ENCODE measurements at places on chromosomes 12 and 14.

DNA sequence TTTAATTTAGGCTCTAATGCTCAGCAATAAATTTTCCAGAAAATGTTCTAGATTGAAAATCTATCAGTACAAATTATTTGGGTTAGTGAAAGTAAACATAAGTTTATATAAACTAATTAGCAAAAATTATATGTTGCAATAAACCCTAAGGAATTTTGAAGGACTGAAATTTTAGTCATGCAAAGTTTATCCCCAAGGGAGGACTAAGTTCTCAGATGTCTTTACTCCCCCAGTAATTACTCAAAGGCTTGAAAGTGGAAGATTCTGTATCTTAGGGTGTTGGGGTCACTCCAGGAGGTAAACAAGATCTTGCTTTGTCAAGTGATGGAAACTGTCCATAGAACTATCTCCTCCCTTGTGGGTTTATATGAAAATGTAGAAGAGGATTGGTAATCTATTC is 183.7 kb downstream of the AKAP6 start:
- DNase-seq = no peak

- no peak for DNase-seq
These were observed 14.4 kb upstream of the VRTN start for GRCh38 chr14:74333909-74334308.

DNA sequence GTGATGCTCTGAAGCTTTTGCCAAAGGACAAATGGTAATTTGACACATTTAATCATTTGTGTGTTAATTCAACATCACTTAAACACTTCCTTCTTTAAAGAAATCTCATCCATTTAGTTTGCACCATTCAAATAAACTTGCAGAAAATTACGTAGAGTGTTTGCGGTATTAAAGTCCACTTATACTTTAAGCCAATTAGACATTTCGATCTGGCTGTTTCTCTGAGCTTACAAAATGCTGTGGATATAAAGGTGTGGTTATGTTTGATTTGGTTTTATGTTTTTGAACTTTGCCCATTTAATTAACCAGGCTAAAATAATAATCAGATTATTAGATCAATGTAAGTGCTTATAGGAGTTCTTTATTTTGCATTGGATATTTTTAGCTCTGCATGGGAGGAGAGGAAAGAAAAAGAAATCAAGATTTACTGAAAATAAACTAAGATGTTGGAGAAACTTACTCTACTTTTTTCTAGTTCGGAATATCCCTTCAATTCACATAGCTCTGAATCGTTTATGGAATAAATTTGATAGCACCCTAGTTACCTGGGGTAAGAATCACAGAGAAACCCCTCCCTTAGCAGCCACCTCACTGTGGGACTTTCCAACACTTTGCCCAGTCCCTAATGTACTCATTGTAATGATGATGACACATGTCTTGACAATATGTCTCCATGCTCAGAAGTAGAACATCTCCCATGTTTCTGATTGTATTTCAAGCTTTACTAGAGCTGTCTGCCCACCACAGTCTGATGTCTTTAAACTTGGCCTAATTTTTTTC is 268.0 kb downstream of the BTG1 start:
- DNase-seq = no peak

DNA sequence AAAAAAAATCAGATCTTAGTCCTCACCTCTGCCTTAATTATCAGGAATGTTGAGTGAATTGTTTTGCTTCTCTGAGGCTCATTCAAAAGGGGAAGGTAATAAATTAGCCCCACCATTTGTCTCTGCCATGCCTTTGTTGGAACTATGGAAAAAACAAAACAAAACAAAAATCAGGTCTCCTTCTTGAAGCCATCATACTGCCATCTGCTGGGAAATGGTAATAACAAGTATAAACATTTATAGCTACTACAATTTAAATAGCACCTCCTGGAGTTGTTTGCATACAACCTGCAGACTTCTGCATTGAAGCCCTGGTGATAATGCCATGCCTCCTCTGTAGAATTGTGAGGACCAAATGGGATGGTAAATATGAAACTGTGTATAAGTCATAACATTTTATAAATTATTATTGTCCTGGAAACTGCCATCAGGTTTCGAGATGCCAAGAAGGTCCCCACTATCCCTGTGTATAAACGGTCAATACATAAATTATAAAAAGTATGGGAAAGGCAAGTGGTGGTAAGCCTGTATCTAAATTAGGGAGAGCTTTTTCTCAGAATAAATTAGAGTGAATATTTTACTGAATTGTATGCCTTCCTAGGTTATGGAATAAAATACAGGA is 87.2 kb upstream of the FGD4 start:
- no peak for DNase-seq

DNA sequence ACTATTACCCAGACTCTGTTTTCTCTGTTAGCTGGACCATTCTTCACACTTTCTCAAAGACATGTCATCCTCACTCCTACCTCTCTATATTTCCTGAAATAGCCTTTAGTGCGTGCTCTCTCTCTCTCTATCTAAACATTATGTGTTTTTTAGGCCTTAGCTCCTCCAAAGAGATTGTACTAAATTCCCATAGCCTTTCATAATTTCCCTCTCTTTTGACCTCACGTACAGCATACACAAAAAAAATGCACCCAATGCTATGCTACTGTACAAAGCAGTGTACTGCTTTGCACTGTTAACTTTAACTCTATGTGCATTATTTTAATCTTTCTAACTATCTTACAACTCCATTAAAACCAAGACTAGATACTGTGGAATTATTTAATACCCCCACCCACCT is 288.4 kb downstream of the DAD1 start:
- no peak for DNase-seq

DNA sequence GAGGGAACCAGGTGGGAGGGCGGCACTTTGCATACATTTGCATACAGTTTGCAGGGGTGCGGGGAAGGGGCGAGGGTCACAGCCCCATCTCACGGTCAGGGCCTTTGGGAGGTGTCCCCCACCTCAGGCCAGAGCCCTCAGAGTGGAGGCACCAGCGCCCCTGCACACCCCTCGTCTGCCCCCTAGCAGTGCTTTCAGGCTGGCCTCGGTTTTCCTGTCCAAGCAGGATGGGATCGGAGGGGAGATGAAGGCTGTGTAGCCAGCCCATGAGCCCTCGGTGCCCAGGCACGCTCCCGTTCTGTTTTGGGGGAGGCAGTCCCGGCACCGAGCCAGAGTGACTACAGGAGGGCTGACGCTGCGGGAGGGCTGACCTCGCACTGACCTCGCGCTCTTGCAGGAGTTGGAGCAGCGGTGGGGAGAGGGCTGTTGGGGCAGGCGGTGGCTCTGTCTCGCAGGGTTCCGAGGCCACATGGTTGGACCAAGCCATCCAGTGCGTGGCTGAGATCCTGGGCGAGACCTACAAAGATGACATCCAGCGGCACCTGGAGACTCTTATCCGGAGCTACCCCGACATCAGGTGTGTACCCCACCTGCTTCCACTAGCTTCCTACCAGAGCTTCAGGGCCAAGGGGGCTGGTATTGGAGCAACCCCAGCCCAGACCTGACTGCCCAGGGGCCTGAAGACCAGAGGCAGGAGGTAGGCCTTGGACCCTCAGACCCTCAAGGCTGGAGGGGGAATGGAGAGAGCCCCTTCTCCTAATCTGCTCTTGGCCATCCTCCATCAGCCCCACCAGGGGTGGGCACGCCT is 13.6 kb downstream of the EXOC3L4 start:
- DNase-seq = no peak

DNA sequence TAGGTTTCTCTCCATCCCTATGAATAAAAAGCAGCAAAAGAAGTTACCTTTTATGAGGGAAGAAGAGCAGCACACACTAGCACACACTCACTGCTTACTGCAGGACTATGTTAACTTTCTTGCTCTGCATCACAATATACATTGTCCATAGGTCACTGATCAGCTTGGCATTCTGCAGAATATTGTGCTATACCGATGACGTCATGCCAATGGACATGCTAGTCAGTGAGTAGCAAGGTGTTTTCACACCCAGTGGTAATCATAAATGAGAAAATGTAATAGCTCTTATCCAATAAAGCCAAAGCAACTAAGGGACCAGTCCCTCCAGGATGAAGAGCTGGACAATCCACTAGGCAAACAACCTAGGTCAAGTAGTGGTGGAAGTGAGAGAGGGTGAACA is 16.7 kb upstream of the ZDHHC17 start:
- DNase-seq = no peak

- no peak for DNase-seq
These were observed 158.8 kb downstream of the RPAP3 start for GRCh38 chr12:47547077-47547476.

DNA sequence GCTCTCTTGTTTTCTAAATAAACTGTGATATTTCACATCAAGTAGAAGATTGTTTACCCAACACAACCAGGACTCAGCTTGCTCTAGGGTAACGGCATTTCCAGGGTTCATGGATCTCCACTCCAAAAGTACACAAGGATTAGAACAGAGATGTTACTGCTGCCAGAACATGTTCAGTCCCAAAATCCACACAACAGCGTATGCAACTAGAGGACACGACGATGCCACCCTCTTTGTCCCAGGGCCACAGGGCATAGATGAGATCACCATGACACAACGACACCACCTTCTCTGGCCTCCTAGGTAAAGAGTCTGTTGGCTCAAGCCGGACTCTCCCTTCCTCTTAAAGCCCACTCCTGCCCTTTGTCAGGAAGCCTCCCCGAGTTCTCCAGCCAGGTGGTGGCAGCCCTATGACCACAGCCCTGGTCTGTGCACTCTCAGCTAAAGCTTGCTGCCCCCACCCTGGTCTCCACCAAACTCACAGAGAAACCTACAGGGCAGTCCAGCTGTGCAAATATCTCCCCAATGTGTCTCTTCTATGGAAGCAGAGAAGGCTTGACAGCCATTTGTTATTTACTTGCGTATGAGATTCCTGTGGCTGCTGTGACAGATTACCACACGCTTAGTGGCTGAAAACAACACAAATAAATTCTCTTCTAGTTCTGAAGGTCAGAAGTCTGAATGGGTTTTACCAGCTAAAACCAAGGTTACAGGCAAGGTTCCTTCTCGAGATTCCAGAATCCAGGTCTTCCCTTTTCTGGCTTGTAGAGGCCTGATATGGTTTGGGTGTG is 10.3 kb downstream of the CLMN start:
- DNase-seq = no peak

GRCh38 chr12:116558280-116559161 is 660 bp upstream of the MAP1LC3B2 start:
- no peak for DNase-seq

GRCh38 chr14:101737414-101738339 is 23.8 kb upstream of the PPP2R5C start:
- DNase-seq = no peak

DNA sequence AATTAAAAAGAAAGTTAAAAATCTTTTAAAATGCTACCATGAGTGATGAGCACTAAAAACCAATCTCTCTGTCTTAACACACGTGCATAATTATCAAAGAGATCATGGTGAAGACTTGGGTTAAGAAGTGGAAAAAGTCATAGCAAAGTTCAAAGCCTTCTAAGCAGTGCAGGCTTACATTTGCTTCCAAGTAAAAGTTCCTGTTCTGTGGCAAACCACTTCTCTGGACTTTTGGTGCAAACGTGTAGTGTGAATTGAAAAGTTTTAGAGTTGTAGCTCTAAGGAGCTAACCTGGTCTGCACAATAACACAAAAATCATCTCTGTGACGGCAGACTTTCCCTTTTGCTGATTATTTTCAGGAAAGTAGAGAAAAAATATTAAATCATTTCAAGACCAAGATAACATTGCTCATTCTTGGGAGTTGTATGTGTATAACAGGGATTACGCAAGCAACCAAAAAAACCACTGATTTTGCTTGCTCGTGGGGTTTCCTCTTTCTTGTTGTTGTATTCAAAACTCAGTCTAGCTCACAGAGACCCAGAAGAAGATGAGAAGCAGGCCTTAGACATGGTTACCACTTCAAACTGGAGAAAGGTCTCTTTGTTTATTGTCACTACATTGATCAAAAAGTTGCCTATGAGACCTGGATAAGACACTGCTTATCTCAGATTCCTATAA is 2.3 kb upstream of the GLIPR1 start:
- no peak for DNase-seq

- no peak for DNase-seq
These were observed 1036.5 kb upstream of the NOVA1 start for GRCh38 chr14:27634056-27634970.

DNA sequence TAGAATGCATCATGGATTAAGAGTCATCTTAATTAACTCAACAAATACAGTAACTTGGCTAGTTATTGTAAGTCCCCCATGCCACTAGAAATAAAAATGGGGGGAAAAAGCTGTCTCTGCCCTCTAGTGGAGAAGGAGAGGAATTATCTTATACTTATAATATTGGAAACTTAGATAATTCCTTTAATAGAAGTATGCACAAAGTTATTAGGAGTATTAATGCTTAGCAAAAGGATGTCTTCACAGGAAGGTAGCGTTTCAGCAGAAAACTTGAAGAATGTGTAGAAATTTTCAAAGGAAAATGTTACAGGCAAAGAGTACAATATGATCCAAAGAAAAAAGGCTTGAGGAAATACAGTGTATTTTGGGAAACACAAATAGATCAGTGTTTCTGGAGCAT is 19.8 kb downstream of the OR5AU1 start:
- DNase-seq = no peak

DNA sequence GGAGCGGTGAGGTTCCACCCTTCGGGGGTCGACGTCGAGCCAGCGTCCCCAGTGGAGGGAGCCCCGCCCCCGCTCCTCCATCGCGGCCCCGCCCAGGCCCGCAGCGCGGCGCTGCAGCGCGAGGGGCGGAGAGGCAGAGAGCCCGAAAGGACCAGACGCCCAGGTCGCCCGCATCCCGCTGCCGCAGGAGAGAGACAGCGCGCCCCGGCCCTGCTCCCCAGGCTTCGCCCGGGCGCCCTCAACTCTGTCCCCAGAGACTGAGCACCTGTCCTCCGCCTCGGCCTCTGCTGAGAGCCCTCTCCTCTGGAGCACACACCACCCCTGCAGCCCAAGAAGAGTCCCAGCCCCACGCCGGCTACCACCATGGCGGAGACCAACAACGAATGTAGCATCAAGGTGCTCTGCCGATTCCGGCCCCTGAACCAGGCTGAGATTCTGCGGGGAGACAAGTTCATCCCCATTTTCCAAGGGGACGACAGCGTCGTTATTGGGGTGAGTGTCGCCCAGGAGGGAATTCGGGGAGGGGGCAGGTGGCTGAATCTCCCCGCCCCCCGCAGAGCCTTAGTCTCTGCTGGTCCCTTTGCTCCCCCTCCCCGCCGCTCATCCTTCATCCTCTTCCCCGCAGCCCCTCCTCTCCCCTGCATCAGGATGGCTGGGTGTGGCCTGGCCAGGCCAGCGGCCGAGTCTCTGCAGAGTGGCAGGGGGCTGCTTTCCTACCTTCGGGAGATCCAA is at the start of gene KIF5A:
Gene KIF5A, plus strand, starts transcription at position 136 of the 732 bp plus-strand sequence. Its CDS starts 228 bp downstream, at position 364.
- DNase-seq = no peak

- no peak for DNase-seq
These were observed 30.2 kb upstream of the NAV3 start for GRCh38 chr12:77800501-77800900.

DNA sequence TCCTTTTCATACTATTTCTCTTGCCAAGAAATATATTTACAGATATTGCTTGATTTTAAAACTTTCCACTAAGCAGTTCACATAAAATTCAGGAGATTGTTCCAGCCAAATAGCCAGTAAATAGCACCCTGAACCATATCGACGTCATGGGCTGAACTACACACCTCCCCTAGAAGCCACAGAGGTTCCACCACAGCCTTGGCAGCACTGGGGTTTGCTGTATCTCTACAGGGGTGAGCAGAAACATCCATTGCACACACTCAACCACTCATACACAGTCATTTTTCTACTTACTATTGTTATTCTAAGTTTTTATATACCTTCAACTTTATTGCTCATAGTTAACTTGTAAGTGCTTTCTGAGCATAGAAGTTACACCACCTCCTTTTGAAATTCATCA is 8.1 kb upstream of the EIF2S3B start:
- no peak for DNase-seq

GRCh38 chr12:130965668-130966067 is 12.0 kb downstream of the ADGRD1 start:
- DNase-seq = no peak

GRCh38 chr12:14256555-14257169 is 108.8 kb upstream of the ATF7IP start:
- no peak for DNase-seq

All from GOT3 (cell line).